Stimulated activated CD8-positive, alpha-beta memory T cell treated with anti-CD3 and anti-CD28 coated beads, Interleukin-2, amount 100 ng/mL, for 1 hour (primary cell): ENCODE measurements at places on chromosomes 6 and 20.

GRCh38 chr20:9243986-9244385, 175.1 kb downstream of the PLCB4 start:
- no peak for DNase-seq

GRCh38 chr6:54802775-54803634, 43.6 kb upstream of the FAM83B start:
- DNase-seq: no peak

DNA sequence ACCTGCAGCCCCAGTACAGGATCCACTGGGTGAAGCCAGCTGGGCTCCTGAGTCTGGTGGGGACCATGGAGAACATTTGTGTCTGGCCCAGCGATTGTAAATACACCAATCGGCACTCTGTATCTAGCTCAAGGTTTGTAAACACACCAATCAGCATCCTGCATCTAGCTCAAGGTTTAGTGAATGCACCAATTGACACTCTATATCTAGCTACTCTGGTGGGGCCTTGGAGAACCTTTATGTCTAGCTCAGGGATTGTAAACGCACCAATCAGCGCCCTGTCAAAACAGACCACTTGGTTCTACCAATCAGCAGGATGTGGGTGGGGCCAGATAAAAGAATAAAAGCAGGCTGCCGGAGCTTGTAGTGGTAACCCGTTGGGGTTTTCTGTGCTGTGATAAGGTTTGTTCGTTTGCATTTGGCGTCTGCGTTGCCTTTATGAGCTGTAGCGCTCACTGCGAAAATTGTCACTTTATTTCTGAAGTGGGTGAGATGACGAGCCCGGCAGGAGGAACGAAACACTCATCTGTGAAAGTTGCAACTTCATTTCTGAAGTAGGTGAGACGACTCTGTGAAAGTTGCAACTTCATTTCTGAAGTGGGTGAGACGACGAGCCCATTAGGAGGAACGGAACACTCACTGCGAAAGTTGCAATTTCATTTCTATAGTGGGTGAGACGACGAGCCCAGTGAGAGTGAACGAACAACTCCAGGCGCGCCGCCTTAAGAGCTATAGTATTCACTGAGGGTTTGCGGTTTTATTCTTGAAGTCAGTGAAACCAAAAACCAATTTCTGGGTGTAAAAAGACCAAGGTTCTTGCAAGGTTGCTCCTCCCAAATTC, 31.1 kb downstream of the SERPINB6 start:
- peak; percentile 42 for DNase-seq

GRCh38 chr6:16238963-16239797, 793 bp downstream of the GMPR start:
- DNase-seq: no peak
